Activated naive CD8-positive, alpha-beta T cell treated with anti-CD3 and anti-CD28 coated beads, Interleukin-2, amount 10 ng/mL, durations not matched to agents 7 days and 5 days (primary cell): ENCODE measurements at places on chromosomes 11 and 22. TPM values are rescaled to one million over a fixed set of nuclear protein-coding genes. Genes with fewer than 3 reads are reported as not detected.

- no peak for DNase-seq
Measured at GRCh38 chr11:130865091-130865773, 51.0 kb downstream of the SNX19 start.

CST6 gene
- not detected for total RNA-seq

DNA sequence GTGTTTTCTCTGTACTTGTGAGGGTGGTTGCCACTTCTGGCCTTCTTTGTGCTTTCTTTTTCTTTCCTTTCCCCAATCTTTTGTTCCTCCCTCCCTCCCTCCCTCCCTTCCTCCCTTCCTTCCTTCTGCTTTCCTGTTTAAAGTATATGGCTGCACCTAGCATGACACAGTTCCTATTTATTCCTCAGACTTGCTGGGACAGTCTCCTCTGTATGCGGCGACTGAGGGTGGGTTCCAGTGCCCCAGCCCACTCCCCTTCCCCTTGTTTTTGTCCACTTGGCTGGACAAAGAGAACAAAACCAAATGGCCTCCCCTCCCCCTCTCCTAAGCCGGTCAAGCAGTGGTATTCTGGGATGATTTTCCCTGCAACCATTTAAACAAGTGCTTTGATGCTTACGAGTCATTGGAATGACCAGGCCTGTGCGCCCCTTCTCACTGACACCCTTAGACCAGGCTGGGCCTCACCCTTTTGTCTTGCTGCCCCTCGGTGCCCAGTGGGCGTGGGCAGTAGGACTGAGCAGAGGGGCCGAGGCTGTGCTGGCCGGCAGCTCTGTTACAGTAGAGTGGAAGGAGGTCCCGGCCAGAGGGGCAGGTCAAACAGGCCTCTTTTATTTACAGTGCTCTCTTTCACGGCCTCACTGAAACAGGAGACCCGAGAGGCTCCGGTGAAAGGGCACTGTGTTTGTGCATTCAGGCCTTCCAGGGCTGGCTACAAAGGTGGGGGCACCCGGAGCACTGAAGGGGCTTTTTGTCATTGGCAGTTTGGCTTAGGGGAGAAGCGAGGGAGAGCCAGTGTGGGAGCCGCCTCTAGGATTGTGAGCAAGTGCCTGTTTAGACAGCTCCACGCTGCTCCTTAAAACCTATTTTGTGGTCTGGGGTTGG lies 32.2 kb downstream of the ZBTB16 start:
- DNase-seq, result no peak

CBLIF gene
- total RNA-seq, result not detected

TMEM126A gene
- total RNA-seq, result 28.8 TPM

DNA sequence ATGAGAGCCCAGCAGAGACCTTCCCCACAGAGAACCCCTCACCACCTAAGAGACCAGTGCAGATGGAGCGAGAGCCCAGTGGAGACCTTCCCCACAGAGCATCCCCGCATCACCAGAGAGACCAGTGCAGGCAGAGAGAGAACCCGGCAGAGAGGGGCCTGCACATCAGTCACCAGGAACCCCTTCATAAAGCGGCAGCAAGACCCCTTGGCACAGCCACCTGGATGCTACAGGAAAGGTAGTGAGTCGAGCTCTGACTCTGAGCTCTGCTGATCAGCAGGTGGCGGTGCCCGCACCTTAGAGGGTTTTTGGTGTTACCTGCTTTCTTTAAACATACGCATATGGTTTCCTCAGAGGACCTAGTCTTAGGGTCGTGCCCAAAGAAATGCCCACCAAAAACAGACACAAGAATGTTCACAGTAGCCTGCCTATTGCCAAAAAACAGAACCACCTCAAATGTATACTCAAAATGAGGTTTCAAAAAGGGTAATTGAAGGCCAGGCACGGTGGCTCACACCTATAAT lies 678.7 kb downstream of the BRD1 start:
- no peak for DNase-seq

- no peak for DNase-seq
Measured at GRCh38 chr11:2929531-2929949, 320 bp upstream of the PHLDA2 start.

DNA sequence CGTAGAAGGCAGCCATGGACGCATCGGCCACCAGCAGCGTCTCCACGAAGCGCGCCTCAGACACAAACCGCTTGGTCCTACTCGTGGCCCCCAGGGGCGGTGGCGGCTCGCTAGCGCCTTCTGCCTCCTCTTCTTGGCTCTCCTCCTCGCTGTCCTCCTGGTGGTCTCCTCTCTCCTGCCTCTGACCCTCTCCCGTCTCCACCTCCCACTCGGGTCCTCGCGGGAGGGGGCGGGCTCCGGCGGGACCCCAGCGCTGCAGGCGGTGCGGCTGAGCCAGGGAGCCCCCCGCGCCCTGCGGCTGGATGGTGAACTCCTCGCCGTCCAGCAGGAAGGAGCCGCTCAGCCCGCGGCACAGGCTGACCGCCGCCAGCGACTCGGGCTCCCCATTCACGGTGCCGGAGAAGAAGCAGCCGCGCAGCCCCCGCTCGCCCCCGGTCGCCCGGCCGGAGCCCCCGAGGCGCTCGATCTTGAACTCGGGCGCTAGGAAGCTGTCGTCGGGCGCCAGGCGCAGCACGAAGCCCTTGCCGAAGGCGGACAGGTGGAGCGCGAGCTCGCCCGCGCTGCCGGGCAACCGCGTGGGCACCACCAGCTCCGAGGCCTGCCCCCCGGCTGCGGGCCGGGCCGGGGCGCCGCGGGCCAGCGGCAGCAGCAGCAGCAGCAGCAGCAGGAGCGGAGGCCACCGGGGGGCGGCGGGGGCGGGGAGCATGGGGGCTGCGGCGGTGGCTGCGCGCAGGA lies 661 bp downstream of the ADAMTS8 start:
- peak; percentile 37 for DNase-seq

GRCh38 chr22:23704062-23704461 lies 13.2 kb downstream of the RGL4 start:
- no peak for DNase-seq

GRCh38 chr11:59295435-59295834 lies 63.3 kb upstream of the OR5AN1 start:
- no peak for DNase-seq

YWHAH gene
- 160 TPM for total RNA-seq

F2 gene
- total RNA-seq, result not detected

DNA sequence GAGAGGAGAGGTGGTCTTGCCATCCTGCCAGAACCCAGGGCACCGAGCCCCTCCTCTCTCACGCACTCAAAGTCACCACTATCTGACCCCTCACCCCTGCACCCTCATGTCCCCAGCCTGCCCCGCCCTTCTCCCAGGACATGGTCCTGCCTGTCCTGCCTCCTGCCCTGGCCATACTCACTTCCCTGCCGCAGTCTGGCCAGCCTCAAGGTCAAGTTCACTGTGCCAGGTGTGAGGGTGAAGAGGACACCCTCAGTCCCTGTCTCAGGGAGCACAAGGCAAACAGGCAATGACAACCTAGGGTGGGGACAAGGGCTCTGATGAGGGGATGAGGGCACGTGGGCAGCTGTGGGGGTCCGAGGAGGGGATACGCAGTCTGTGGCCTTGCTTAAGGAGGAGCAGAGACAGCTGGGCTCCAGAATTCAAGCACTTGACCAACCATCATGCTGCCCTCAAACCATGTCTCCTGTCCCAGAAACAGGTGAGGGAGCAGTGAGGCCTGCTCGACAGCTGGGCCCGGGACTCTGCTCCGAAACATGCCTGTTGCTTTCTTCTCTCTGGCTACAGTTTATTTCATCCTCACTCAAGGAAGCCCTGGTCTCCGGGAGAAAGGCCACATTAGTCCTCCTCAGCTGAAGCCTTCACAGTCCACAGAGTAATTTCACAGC lies 36.6 kb downstream of the PDGFB start:
- DNase-seq, result peak; percentile 19

- no peak for DNase-seq
Measured at GRCh38 chr11:126805870-126806269, 194.7 kb downstream of the KIRREL3 start.

- DNase-seq, result no peak
Measured at GRCh38 chr11:66112041-66112491, 42.0 kb downstream of the PACS1 start.

- no peak for DNase-seq
Measured at GRCh38 chr11:110379261-110379660, 50.5 kb upstream of the FDX1 start.

DNA sequence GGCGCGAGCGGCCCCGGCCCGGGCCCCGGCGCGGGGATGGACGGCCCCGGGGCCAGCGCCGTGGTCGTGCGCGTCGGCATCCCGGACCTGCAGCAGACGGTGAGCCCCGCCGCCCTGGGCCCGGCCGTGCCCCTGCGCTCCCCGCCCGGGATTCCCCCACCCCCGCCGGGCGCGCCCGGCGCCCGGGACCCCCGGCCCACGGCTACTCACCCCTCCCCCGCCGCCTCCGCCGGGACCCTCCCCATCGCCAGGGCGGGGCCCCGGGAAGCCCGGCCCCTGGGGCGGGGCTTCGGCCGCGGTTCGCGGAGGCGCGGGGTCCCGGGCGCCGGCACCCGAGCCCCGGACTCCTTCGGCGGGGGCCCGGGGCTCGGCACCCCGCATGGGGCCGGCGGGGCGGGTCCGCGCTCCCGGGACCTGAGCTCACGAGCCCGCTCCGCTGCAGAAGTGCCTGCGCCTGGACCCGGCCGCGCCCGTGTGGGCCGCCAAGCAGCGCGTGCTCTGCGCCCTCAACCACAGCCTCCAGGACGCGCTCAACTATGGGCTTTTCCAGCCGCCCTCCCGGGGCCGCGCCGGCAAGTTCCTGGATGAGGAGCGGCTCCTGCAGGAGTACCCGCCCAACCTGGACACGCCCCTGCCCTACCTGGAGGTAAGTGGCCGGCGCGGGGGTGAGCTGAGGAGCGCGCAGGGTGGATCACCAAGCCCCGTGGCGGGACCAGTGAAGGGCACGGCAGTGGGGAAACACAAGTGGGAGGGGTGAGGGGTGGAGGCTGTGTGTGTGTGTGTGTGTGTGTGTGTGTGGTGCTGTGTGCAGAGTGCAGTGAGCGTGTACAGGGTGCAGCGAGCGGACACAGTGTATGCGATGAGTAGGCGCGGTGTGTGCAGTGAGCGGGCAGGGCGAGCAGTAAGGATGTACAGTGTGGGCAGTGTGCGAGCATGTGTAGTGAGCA lies 2.3 kb downstream of the SHANK3 start:
- no peak for DNase-seq

DNA sequence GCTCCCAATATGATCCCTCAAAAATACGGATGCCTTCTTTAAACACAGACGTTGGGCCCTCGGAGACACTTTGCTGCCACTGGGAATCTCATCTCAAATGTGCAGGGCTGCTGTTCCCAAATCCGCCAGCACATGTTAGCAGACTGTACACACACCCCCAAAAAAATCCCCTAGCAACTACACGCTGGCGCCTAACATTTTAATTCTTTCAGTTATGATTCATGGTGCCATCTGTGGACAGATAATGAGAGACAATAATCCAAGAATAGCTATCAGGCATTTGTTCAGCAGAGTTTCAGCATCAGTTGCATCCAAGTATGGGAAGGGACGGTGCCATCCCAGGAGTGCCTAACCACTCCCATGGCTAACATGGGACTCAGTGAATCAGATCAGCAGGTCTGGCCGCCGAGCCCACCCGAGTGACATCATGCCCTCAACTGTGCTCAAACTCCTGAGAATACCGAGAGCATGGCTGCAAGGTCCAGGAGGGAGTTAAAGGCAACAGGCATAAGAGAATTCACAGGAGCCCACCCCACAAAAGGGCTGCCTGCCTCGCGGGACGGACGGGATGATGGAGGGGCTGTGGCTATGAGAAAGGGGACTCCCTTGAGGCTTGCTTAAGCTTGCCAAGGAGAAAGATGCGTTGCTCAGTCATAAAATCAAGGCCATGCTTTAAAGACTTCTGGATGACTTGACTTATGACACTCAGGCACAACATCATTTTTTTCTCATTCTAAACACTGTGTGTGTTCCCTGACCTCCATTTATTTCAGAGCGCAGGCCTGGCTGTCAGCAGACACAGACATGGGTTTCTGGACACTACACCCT lies 337.0 kb downstream of the SHANK2 start:
- DNase-seq, result no peak

DNA sequence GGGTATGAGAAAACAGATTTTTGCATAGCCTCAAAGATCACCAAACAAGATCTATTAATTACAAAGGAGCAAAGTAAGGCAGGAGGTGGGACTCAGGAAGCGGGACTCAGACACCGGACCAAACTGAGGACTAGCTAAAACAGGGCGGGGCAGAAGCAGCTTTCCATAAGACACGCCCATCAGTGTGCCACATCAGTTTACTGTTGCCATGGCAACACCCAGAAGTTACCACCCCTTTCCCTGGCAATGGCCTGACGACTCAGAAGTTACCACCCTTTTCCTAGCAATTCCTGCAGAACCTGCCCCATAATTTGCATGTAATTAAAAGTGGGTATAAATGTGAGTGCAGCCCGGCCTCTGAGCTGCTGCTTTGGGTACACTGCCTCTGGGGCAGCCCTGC lies 173.9 kb downstream of the SHANK2 start:
- DNase-seq, result no peak

GRCh38 chr11:20483931-20484330 lies 96.4 kb downstream of the PRMT3 start:
- no peak for DNase-seq

SAAL1 gene
- 24.0 TPM for total RNA-seq

KRTAP5-7 gene
- not detected for total RNA-seq
